ENCODE measurements at places on chromosomes 12 and 14.

- DNase-seq: no peak
Observed at GRCh38 chr12:120834489-120835303, 69.5 kb downstream of the SPPL3 start.

DNA sequence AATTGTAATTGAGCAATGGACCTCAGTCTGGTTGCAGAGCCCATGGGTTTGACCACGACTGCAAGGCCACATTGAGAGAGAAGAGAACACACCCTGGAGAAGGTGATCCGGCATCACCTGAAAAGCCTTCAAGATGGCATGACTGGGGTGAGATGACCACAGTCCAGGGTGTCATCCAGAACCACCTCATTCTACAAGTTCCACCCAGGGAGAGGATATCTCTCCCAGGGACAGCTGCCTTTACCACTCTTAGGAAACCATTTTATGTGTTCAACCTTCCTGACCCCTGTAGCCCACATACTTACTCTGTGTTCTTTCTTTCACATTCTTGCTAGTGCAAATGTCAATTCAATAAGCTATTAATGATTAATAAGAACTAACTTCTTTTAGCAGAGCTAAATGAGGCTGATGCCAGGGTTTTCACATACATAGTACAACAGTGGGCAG lies 43.4 kb upstream of the CPM start:
- DNase-seq: no peak

- no peak for DNase-seq
Observed at GRCh38 chr12:132698341-132698740, 11.0 kb downstream of the PXMP2 start.

GRCh38 chr12:120588948-120589930 lies 8.0 kb upstream of the POP5 start:
- no peak for DNase-seq

GRCh38 chr12:50598321-50598862 lies 93.6 kb downstream of the DIP2B start:
- DNase-seq: no peak

GRCh38 chr12:10113075-10113474 lies 14.3 kb upstream of the CLEC1A start:
- no peak for DNase-seq

DNA sequence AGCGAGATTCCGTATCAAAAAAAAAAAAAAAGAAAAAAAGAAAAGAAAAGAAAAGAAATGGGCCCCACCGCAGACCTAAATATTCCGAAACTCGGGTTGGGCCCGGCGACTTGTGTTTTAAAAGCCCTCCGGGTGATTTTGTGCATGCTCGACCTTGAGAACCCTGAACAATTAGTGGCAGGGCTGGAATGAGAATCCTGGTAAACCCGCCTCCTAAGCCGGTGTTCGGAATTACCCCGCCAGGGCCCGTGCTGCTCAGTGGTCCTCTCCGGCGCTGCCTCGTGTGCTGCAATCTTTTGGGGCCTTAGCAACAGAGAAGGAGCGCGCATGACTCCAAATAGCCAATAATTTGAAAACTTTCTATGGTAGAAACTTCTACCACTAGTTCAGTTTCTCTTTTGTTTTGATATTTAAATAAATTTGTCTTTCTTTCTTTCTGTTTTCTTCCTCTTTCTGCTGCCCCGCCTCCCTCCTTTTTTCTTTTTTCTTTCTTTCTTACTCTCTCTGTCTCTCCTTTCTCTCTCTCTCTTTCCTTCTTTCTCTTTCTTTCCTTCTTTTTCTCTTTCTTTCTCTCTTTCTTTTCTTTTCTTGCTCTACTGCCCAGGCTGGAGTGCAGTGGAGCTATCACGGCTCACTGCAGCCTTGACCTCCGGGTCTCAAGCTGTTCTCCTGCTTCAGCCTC lies 1.5 kb upstream of the GALNT6 start:
- no peak for DNase-seq

DNA sequence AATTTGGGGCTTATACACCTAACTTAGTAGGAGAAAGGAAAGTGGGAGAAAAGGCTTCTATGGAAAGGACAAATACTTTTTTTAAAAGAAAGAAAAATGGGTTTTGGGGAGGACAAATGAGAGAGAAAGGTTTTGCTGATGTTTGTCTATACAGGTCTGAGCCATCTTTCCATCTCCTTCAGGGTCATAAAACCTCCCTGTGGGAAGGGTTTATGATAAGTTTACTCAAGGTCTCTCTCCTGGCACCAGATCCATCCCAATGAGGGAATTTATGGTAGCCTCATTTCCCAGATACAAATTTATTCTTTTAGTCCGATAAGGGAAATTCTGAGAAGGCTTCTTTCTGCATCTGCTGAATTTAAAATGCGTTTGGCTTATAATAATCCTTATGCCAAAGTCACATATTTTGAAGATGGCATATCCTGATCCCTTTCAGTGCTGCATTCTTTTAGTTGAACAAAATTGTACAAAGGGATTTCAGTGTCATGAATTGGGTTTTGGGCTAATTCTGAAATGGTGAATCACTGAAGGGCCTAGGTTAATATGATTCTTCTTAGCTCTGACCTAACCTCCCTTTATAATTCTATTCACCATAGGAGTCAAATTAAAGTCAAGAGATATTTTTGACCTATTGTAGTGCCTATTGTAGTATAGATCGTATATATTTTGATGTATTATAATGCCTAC lies 173.5 kb upstream of the DYRK2 start:
- DNase-seq: no peak

DNA sequence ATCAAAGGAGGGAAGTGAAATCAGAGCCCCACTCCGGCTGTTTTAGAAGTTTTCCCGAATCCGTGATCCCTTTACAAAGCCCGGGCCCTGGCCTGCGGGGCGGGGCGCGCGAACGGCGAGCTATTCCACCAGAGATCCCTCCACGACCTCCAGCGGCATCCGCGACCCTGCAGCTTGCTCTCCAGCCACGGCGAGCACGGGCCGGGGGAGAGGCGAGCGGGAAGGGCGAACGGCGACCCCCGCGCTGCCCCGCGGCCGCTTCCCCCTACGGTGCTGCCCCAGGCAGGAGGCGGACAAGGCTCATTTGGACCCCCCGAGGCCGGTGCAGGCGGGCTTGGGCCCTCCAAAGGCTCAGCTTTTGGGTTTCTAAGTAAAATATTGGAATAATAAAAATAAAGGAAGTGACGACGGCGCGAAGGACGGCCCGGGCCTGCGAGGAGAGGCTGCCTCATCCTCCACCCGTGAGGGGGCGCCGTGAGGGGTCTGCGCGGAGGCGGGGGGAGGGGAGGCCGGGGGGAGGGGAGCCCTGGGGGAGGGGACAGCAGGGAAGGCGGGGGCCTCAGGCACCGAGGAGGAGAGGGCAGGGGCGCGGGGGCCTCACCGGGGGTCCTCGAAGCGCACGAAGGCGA lies 613 bp downstream of the SRSF9 start:
- DNase-seq: no peak

GRCh38 chr12:115597157-115597712 lies 680.3 kb downstream of the MED13L start:
- DNase-seq: peak; percentile 49

DNA sequence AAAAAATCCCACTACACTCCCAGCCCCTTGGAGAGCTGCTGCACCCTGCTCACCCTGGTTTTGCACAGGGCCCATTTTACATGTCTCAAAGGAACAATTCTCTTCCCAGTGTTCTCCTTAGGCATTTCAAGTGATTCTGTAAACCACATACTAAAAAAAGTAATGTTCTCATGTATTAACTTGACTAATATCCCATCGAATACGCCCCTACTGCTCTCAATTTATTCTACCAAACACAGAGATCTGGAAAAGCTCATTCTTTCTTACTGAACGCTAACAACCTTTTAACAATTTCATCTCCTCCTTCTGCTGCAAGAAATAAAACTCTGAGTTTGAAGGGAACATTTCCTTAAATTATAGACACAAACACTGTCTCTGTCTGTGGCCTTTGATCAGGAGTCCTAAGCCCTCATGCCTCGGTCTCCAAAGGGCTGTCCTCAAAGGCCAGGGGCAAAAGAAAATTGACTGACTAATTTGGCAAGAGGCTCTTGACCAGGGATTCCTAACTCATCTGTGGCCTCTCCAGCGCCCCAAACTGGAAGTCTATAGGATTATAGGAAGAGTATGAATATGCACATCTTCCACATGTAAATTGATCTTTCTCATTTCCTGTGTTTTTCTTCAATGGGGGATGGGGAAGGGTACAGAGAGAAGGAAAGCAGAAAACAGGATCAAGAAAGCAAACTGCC lies 17.1 kb upstream of the TSPAN11 start:
- no peak for DNase-seq

- DNase-seq: no peak
Observed at GRCh38 chr12:72273499-72273837, 1.3 kb downstream of the TRHDE start.

GRCh38 chr12:26555139-26555538 lies 277.9 kb downstream of the ITPR2 start:
- no peak for DNase-seq

DNA sequence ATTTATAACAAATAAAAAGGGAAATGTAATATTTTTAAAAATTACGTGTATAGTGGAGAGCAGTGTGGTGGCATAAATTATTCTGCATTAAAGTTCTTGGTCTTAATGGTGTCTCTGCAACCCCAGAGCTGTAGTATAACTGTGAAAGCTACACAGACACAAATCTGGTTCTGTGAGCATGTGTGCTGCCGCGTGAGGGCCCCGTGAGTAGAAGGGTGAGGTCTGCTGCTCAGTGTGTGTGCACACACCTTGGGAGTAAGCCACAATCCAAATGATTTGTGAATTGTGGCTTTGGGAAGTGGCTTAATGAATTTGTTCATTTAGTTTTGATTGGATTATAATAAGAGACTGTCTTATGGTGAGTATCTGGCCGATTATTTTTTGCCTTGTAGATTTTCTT lies 16.8 kb downstream of the PELI2 start:
- DNase-seq: no peak

DNA sequence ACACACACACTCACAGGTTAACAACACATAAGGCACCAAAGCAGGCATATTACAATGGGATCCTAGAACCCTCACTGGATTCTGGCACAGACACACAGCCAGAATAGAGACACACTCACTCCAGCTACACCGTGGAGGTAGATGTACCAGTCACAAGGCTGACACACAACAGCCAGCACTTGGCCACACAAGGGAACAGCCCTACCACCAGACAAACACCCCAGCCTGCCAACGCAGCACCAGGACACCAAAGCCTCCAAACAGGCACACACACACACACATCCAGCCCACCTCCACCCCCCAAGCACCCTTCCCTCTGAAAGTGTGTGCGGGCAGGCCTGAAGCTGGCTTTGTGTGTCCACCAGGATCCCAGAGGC lies 10.9 kb upstream of the ITGB7 start:
- DNase-seq: no peak

GRCh38 chr12:3152011-3152511 lies 74.9 kb downstream of the TSPAN9 start:
- no peak for DNase-seq

DNA sequence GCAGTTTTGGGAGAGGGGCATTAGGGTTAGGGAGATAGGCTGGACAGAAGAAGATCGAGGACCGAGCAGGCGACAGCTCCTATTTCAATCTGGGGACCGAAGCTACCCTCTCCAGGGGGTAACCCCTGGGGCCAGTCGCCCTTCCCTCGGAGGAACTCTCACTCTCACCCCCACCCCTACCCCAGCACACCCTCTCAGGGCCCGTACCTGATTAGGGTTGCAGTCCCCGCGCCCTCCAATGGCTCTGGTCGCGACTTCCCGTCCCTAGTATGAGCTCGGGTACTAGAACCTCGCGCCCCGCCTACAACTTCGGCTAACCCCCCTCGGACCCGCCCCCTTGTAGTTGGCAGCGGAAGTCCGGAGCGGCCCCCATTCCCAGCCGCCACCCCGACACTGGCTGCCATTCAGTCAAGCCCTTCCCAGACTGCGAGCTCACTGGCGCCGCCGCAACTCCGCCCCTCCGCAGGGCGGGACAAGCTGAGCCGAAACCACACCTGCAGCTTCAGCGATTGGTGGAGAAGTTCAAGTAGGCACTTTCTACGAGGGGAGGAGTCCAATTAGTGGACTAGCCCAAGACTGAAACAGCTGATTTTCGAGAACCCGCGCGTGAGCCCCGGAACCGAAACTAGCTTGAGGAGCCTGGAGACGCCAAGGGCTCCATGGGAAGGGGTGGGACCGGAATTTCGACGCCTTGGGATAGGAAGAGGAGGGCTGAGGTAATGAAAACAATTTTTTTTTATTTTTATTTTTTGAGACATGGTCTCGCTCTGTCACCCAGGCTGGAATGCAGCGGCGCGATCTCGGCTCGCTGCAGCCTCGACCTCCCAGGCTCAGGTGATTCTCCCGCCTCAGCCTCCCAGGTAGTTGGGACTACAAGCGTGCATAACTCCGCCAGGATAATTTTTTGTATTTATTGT lies at the start of gene STAT2:
Gene STAT2, minus strand, starts transcription at position 257 of the 917 bp plus-strand sequence. CDS start 3,536 bp downstream, outside the sequence.
- peak; percentile 100 for DNase-seq

DNA sequence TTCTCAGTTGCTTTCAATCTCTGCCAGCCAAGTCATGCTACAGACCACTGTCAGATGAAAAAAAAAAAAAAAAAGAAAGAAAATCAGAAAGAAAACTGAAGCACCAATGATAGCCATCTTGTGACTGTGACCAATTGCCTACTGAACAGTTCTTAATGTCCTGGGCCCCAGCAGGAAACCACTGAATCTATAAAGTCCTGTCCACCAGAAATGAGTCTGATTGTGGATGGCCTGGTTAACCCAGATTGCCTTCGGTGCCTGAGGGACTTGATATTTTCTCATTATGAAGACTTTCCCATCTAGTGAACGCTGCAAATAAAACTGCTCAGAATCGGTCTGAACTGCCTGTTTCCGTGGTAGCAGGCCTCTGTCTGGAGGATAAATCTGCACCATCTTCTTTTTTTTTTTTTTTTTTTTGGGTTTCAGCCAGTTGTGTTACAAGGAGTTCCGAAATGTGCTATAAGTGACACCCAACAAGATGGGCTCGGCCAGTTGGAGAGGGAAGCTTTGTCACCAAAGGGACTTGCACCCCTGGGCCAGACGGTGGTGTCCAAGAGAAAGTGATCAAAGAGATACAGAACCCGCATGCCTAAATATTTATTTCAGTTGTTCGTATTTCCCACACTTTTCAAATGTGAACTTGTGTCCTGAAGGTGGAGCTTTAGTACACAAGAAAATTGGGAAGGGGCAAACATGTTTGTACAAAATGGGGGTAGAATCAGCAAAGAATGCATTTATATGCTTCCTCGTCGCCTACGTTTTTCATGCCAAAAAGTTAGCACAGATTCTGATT lies 3.0 kb upstream of the PLXNC1 start:
- no peak for DNase-seq

DNA sequence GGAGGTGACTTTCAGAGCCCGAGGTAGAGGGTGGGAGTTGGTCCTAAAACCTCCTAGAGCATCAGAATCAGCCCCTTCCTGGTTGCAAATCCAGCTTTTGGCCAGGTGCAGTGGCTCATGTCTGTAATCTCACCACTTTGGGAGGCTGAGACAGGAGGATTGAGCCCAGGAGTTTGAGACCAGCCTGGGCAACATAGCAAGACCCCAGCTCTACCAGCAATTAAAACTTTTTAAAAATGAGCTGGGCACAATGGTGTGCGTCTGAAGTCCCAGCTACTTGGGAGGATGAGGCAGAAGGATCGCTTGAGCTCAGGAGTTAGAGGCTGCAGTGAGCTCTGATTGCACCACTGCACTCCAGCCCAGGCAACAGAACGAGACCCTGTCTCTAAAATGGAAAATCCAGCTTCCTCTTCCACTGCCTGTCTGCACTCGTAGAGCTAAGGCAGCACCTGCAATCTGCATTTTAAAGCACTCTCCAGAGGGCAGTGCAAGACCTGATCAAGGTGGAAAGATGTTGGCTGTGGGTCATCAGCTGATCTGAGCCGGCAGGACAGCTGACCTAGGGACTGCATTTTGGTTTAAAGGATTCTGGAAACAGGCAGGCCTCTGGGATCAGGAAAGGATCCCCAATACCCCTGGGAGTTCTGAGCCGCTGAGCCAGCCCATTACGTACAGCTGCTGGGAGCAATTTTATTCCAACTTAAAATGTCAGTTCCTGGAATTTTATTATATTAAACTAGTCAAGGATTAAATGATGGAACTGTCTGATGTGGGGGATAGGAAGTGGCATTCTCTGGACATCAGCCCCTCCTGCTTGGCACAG lies 1.8 kb upstream of the TESC start:
- no peak for DNase-seq

Measured in non-pigmented ciliary epithelial cell (primary cell).